ENCODE measurements at places on chromosomes 5 and 9. TPM values are rescaled to one million over a fixed set of nuclear protein-coding genes. Genes with fewer than 3 reads are reported as not detected.

GGTA1 gene
- not detected for total RNA-seq

ECSCR gene
- not detected for total RNA-seq

MYMK gene
- total RNA-seq: not detected

HAPLN1 gene
- 0.07 TPM for total RNA-seq

FGF18 gene
- 0.35 TPM for total RNA-seq

AQP3 gene
- 3.1 TPM for total RNA-seq

GDA gene
- 1.7 TPM for total RNA-seq

CDH6 gene
- total RNA-seq: 1.1 TPM

Measured in endodermal cell (in vitro differentiated cells).